Effector memory CD8-positive, alpha-beta T cell (primary cell): ENCODE measurements at places on chromosomes 2 and 18.

GRCh38 chr2:25062511-25062917 is 20.6 kb downstream of the EFR3B start:
- no peak for DNase-seq

DNA sequence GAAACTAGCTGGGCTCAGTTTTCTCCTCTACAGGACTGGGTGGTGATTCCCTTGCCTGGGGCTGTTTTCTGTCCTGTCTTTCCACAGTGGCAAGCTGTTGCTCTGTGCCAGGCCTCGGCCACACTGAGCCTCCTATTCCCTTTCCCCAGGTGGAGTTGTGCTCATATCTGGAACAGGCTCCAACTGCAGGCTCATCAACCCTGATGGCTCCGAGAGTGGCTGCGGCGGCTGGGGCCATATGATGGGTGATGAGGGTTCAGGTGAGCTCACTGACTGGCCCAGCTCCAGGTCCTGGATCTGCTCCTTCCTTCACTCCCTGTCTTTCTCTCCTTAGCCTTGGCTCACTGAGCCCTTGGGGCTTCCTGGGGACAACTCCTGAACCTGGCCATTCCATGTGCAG is 4.0 kb downstream of the NAGK start:
- no peak for DNase-seq

- no peak for DNase-seq
Measured at GRCh38 chr2:1492711-1493430, 79.6 kb downstream of the TPO start.

- no peak for DNase-seq
Measured at GRCh38 chr2:200089756-200090109, 134.4 kb downstream of the MAIP1 start.

DNA sequence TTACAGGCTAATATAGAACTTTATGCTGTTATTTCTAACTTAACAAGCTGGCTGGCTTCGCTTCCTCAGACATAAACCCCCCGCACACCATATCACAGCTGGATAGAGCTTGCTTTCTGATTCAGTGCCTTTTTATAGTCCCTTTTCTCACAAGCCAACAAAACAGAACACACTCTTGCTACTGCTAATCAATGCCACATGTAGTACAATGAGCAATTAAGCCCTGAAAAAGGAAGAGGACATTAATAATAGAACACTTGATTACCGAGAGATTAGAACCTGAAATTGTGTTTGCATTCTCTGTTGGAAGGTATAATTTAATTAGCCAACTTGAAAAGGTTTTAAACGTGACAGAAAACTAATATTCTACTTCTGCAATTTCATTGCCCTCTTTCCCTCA is 267.7 kb upstream of the CYRIA start:
- DNase-seq = no peak

GRCh38 chr2:58228299-58228698 is 12.8 kb downstream of the FANCL start:
- no peak for DNase-seq

GRCh38 chr2:190449925-190450324 is 41.8 kb downstream of the MFSD6 start:
- DNase-seq = no peak

DNA sequence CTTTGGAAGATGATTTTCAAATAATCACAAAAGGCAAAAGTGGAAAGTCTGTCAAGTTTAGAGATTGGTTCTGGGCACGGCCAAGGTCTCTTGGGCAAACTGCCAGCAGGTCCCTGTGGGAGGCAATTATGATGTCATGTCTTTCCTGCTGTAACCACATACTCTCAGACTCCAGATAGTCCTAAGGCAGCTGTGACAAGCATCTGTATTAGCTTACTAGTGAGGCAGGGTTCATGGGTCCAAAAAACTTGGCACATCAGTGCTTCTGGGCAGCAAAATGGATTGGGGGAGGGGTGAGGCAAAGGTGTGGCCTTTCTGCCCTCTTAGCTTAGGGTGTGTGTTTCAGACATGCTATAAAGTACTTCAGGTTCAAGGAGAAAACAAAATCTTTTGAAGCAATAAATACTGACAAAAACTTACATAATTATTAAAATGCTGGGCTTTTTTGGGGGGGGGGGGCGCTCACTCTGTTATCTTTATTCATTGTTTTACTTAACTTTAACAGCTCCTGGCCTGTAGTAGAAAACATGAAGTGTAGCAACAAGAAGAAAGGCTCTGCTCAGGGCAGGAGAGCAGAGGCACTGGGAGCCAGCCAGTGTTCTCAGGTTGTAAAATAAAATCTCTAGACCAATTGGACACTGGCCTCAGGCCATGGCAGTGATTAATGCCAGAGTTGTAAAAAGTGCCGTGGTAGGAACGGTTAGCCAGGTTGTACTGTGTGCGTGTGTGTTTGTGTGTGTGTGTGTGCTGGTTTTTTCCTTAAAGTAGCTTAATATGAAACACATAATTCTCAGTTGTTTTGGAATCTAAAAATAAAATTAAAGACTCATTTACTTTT is 14.3 kb upstream of the TANC1 start:
- no peak for DNase-seq

DNA sequence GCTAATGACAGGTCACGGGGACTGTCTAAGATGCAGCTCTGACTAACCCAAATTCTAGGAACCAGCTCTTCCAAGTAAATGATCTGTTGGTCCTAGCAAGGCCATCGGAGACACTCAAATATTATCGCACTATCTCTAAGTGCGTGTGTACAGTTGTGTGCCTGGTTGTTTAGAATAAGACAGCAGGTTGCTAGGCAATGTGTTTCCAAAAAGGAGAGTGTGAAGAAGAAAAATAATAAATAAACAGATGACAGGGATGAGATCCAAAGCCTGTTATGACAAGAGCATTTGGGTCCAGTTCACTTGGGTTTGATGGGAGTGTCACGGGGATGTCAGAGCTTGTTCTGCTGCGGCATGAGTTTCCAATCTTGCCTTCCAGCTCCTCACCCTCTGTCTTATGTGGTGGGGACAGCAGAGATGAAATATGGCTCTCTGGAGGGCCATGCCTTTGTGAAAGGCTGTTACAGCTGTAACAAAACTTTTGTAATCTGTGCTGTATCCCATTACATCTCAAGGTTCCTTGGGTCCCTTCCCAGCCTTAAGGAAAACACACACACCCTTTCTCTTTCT is 127.5 kb upstream of the TNP1 start:
- DNase-seq = no peak

DNA sequence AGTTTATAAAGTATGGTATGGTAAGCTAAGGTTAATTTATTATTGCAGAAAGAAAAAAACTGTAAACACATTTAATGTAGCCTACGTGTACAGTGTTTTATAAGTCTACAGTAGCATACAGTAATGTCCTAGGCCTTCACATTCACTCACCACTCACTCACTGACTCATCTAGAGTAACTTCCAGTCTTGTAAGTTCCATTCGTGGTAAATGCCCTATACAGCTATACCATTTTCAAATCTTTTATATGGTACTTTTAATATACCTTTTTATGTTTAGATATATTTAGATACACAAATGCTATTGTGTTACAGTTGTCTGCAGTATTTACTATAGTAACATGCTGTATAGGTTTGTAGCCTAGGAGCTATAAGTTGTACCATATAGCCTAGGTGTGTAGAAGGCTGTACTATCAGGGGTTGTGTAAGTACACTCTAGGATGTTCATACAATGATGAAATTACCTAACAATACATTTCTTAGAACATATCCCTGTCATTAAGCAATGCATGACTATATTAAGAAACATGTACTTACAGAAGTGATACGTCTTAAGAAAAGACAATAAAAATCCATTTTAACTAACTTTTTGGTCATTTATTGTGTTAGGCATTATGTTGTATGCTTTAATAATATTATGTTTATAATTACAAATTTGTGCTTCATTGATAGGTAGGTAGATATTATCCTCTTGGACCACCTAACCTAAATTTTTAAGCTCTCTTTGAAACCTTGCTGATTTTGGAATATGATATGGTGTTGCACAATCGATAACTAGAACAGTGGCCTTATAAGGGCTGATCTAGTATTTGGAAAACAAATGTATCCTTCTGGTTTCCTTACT is 51.9 kb downstream of the VRK2 start:
- no peak for DNase-seq

DNA sequence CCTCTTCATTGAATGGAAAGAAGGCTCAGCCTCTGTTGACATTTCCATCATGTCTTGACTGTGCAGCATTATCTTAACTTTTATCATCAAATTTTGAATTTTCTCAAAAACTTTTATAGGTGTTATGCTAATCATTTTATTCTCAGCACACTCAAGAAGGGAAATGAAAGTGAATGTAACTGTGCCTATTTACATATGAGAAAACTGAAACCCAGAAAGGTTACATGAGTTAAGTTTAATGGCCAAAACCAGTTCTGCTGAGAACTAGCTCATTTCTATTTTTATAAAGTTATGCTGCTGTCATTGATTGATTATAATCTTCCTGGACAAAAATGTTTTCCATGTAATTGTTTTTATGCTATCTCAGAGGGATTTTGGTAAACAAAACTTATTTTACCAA is 618.8 kb upstream of the NRXN1 start:
- DNase-seq = no peak

DNA sequence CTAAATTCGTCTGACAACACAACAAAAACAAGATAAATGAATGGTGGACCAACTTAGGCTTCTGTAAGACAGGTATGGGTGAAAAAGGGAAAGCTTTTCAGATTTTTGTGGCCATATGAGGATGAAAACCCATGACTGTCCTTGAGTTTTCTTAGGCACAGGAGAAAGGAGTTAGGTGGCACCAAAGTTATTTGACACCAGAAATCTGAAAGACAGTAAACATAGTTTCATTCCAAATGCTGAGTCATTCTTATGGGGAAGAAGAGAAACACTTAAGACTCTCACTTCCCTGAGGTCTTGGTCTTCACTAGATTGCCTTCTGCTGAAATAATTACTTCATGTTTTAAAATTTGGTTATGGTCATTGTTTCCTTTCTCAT is 5.2 kb upstream of the GPD2 start:
- DNase-seq = no peak

GRCh38 chr2:149652526-149652925 is 65.0 kb upstream of the MMADHC start:
- no peak for DNase-seq

DNA sequence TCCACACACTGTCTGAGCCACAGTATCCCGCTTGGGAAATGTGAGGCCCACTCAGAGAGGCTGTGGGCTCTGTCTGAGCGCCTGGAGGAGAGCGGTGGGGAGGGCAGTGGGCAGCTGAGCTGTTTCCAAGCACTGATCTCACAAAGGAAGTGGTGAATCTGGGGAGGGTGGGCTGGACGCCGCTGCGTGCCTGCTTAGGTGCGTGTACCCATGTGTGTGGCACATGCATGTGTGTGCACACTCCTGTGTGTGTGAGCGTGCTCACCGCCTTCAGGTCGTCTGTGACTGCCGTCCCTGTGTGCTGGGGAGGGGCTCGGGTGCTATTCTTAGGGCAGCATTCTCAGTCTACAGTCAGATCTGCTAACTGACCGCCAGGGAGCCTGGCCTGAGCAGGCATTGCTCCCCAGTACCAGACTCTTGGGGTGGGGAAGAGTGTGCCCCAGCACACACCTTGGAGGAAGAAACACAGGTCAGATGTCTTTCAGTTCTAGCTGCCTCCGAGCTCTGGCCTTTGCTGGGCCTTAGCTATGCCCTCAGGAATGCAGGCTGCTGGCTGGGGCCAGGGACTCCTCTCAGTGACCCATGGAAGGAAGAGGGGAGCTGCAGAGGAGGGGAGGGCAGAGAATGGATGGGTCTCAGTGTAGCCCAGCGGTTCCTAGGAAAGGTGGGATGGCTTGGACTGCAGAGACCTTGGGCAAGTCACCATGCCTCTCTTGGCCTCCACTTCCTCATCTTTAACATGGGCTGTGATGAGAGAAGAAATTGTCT is 31.4 kb downstream of the KCNIP3 start:
- no peak for DNase-seq

DNA sequence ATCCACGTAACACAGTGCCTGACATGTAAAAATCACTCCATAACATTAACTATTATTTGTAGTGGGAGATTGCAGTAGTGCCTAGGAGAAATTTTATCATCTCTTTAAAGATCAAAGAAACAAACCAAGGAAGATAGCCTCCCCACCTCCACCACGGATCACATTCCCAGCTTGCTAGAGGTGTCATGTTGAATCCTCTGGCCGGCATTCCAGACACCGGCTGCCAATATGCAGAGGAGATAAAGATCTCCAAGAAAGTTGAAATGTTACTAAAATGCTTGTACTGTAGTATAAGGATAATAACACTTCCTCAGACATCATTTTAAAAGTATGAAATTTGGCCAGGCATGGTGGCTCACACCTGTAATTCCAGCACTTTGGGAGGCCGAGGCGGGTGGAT is 6.1 kb upstream of the ATG16L1 start:
- no peak for DNase-seq

DNA sequence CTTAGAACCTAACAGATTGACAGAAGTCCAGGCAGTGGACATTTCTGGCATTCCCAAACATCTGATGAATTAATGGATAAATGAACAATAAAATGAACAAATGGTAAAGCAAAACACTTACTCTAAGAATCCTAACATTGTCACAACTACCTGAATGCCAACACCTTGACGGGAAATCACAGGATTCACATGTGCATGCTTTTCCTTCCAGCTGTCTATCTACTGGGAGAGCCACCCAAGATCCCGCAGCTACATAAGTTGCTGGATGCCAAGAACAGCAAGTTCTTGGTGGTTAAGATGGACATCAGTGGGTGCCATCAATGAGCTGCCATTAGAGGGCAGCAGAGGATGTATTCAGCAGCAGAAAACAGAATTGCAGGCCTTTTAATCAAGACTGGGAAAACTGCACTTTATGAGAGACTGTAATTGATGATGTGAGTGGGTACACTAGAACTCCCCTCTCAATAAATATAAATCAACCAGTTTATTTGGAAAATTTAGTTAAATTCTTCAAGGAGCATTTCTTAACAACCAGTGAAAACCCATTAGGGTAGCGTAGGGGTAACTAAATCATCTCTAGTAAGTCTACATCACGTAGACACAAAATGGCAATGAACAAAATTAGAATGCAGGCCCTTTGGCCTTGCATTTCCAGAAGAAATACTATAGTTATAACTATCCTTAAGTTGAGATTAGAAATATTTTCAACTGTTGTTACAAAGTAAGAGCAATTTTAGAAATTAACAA is 45.6 kb downstream of the SESTD1 start:
- no peak for DNase-seq
